ENCODE measurements at places on chromosomes 7 and 10.

DNA sequence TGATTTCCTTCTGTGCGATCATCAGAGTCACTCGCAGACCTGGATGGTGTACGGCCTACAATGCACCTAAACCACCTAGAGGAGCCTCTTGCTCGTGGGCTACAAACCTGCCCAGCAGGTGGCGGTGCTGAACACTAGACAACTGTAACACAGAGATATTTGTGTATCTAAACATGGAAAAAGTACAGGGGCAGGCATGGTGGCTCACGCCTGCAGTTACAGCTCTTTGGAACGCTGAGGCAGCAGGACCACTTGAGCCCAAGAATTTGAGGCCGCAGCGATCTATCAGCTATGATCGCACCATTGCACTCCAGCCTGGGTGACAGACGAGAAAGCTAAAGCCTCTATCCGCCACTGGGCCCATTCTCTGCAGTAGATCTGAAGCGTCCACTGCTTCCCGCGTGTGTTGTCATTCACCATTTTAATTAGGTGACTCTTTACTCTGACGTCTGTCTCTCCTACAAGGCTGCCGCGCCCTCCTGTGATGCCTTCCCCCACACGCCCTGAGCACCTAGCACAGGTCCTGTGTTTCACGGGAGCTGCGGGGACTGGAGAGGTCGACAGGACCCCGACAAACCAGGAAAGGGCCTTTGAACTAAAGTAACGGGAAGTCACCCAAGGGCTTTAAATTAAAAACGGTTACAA is 774 bp downstream of the TUBGCP2 start:
- DNase-seq = peak; percentile 71

- DNase-seq = no peak
Measured at GRCh38 chr10:129627442-129627841, 160.4 kb downstream of the MGMT start.

DNA sequence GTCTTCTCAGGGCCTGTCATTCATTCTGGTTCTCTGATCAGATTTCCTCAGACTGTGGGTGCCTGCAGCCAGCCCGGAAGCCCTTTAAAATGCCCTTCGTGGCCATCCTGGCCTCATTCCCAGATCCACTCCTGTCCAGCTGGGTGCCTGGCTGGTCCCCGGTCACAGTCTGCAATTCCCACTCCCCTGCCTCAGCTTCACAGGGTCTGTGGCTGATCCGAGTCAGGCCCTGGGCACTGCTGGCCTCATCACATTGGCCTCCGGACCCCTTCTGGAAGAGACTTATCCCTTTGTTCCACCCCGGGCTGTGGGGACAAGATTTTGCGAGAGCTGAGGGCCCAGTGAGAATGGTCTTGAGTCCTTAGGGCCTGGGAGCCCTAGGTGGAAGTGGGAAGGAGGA is 12.1 kb downstream of the DOCK1 start:
- DNase-seq = no peak

- DNase-seq = peak; percentile 76
Measured at GRCh38 chr7:2802504-2803341, 41.4 kb downstream of the GNA12 start.

- DNase-seq = no peak
Measured at GRCh38 chr10:103799341-103799740, 56.0 kb downstream of the SH3PXD2A start.

DNA sequence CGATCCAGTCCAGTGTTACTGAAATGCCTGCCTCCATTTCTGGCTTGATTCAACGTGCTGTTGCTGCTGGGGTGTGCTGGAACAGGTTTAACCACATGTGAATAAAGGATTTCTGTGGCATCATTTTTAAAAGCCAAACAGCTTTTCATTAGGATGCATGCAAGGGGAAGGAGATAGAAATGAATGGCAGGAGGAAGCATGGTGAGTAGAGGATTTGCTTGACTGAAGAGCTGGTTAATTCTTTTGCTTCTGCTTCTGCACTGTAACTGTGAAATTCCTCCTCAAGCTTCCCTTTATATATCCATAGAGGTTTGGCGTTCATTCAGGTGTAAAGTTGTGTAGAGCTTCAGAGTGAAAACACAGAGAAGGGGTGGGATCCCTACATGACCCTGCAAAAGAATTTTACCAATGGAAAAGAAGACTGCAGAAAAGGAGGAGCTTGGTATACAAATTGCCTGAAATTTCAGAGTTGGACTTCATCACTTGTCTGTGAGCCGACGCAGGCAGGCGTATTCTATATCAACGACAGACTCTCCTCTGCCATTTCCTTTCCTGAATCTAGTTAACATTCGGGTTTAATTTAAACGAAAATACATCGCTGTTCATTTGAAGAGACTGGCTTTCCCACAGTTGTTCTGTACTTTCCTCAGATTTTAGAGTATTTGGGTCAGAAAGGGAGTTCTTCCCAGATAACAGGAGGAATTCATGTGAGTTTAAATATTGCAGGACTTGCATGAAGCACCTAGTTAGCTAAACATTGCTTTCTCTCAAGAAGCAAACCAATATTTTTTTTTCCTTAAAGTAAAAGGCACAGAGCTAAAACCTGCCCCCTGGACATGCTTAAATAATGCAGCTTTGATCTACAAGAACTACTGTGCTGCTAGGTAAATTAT is at the start of gene SOSTDC1:
Gene SOSTDC1, minus strand, starts transcription at position 270 of the 893 bp plus-strand sequence. Its CDS starts 70 bp downstream, at position 200.
- DNase-seq = peak; percentile 25

GRCh38 chr10:8979976-8980375 is 925.5 kb downstream of the GATA3 start:
- no peak for DNase-seq

DNA sequence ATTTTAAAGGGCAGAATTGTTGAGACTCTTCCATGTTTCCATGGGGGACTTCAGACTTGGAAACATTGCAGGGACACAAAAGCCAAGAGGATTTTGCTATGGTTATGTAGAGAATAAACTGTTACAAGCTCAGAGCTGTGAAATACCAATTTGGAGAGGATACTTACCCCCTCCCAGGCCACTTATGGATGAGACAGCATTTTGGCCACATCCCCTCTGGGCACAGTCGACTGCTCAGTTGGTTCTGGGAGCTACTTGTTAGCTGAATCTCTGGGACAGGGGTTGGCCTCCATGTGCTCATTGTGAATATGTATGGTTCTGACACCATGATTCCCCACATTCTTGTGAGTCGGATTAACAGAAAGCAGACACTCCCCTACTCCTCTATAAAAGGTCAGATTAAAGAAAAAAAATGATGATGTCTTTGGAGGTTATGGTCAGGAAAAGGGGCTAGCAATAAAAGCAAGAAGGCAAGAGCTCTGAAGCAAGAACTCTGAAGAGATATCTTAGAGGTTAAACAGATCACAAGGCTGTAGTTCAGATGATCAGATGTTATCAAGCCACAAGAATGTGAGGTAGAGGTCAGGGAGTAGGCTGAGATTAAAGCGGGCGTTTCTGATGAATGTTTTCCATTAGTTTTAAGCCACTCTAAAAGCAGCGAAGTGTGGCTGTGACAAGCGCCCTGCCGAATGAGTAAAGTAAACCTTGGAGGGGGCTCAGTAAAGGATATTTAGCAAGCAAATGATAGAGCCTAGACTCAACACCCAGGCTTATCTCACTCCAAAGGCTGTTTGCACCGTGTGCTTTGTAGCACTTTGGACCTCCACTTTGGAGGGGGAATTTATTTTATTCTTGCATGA is 17.2 kb downstream of the STAMBPL1 start:
- no peak for DNase-seq

GRCh38 chr7:30163231-30163894 is 28.6 kb downstream of the MTURN start:
- no peak for DNase-seq

- no peak for DNase-seq
Measured at GRCh38 chr10:89921403-89921802, 220.0 kb downstream of the KIF20B start.

- no peak for DNase-seq
Measured at GRCh38 chr7:38878694-38879457, 30.1 kb downstream of the VPS41 start.

GRCh38 chr10:71270301-71271220 is 48.5 kb upstream of the SLC29A3 start:
- peak; percentile 91 for DNase-seq

GRCh38 chr7:149624006-149624405 is 126.4 kb upstream of the ZNF746 start:
- DNase-seq = peak; percentile 17

GRCh38 chr7:68041554-68041953 is 1044.9 kb downstream of the TYW1 start:
- DNase-seq = no peak

GRCh38 chr10:127117125-127117524 is 79.3 kb downstream of the INSYN2A start:
- DNase-seq = peak; percentile 57

DNA sequence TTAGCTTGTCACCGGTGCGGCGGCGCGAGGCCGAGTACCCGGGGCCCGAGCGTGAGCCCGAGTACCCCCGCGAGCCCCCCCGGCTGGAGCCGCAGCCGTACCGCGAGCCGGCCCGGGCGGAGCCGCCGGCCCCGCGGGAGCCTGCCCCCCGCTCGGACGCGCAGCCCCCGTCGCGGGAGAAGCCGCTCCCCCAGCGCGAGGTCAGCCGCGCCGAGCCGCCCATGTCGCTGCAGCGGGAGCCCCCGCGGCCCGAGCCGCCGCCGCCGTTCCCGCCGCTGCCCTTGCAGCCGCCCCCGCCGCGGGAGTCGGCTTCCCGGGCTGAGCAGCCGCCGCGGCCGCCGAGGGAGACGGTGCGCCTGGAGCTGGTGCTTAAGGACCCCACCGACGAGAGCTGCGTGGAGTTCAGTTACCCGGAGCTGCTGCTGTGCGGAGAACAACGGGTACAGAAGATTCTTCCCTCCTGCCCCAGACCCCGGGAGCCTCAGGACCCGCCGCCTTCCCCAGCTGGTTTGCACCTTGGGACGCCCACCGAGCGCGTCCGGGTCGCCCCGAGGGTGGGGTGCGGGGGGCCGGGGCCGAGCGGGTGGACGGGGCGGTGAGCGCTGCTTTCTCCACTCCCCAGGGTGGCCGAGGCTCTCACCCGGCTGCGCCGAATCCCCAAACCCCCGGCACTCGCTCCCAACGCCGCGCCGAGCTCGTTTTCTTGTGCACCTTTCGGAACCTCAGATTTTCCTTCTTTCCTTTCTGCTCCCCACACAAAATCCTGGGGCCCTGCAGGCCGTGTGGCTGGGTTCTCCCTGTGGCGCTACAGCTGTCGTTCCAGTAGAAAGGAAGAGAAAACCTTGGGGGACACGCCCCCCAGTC is 708 bp downstream of the UBN2 start:
- no peak for DNase-seq

GRCh38 chr7:105187302-105188169 is 173.5 kb downstream of the KMT2E start:
- no peak for DNase-seq

- DNase-seq = no peak
Measured at GRCh38 chr7:54679490-54679817, 79.6 kb downstream of the SEC61G start.

- no peak for DNase-seq
Measured at GRCh38 chr7:41130086-41130485, 572.8 kb downstream of the INHBA start.

- DNase-seq = peak; percentile 69
Measured at GRCh38 chr10:30219971-30220751, 128.9 kb downstream of the MTPAP start.

GRCh38 chr10:49668684-49669083 is 10.8 kb upstream of the C10orf53 start:
- no peak for DNase-seq
